ENCODE measurements at places on chromosomes 11 and 22.
A peak's percentile ranks its signal among the peaks of the same experiment; 100 is the strongest.

- DNase-seq: no peak
Measured at GRCh38 chr11:66136752-66137123, 66.7 kb downstream of the PACS1 start.

DNA sequence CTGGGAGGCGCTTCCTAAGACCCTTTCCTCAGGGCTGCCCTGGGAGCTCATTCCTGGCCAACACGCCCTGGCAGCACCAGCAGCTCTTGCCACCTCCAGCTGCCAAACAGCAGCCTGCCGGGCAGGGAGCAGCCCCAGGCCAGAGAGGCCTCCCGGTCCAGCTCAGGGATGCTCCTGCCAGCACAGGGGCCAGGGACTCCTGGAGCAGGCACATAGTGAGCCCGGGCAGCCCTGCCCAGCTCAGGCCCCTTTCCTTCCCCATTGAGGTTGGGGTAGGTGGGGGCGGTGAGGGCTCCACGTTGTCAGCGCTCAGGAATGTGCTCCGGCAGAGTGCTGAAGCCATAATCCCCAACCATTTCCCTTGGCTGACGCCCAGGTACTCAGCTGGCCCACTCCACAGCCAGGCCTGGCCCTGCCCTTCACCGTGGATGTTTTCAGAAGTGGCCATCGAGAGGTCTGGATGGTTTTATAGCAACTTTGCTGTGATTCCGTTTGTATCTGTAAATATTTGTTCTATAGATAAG is 7.6 kb downstream of the SLC39A13 start:
- no peak for DNase-seq

DNA sequence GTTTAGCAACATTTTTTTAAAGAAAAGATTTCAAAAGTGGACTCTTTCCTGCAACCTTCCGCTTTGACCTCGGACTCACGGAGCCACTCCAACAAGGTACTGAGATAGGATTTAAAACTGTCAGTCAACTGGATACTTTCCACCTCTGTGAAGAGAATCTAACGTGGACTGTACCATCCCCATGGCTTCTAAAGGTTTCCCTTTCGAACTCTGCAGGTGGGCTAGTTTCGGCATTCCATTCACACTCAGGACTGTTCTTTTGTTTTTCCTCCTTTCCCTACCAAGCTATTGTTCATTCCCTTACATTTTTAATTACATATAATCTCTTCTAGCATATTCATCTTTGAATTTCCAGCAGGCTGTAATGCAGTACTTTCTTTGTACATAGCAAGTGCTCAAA is 88.5 kb upstream of the AKIP1 start:
- no peak for DNase-seq

- DNase-seq: no peak
Measured at GRCh38 chr11:31711137-31711536, 100.0 kb downstream of the PAX6 start.

GRCh38 chr22:40396882-40397281 is 26.5 kb downstream of the SGSM3 start:
- no peak for DNase-seq

DNA sequence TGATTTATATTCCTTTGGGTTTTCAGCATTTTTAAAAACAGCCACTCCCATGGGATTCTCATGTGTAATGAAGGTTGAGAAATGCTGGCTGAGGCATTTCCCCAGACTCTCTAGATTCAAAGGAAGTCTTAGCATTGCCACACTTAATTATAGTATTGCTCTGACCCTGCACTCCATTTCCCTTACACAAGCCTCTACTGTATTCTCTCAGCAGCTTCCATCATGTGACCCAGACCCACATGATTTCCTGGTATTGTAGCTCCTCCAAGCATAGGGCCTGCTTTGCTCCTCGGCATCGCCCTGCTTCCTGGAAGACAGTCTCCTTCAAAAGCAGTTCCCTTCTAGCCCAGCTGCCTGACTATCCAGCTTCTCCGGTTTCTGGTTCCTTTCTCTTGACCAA is 261.5 kb downstream of the LARGE1 start:
- no peak for DNase-seq

DNA sequence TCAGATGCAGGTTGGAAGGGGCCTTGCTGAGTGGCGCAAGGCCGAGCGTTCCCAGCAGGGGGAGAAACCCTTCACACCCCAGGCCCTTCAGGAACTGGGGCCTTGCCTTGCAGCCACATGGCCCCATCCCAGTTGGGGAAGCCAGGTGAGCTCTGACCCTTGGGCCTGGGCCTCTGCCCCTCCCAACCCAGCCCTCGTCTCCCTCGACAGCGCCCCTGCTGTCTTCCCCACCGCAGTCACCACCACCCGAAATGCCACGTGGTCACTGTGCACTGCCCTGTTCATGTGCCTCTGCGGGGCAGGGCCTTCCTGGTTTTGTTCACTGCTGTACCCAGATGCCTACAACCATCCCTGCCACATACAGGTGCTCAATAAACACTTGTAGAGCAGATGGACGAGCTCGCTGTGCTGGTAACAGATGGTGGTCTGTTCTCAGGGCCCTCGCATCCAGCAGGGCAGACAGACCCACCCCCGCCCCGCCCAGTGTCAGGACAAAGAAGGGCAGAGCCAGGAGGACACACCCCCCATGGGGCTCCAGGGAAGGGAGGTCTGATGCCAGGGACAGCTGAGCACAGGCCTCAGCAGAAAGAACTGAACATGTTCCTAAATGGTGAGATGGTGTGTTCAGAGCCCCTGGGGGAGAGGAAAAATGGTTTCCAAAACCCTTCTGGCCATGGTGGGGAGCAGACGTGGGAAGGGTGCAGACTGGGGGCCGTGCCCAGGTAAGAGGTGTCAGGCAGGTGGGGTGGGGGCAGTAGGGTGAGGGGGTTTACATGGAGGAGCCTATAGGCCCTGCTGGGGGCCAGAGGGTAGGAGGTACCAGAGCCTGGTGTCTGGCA is 3.7 kb downstream of the POLR2L start:
- DNase-seq: no peak

DNA sequence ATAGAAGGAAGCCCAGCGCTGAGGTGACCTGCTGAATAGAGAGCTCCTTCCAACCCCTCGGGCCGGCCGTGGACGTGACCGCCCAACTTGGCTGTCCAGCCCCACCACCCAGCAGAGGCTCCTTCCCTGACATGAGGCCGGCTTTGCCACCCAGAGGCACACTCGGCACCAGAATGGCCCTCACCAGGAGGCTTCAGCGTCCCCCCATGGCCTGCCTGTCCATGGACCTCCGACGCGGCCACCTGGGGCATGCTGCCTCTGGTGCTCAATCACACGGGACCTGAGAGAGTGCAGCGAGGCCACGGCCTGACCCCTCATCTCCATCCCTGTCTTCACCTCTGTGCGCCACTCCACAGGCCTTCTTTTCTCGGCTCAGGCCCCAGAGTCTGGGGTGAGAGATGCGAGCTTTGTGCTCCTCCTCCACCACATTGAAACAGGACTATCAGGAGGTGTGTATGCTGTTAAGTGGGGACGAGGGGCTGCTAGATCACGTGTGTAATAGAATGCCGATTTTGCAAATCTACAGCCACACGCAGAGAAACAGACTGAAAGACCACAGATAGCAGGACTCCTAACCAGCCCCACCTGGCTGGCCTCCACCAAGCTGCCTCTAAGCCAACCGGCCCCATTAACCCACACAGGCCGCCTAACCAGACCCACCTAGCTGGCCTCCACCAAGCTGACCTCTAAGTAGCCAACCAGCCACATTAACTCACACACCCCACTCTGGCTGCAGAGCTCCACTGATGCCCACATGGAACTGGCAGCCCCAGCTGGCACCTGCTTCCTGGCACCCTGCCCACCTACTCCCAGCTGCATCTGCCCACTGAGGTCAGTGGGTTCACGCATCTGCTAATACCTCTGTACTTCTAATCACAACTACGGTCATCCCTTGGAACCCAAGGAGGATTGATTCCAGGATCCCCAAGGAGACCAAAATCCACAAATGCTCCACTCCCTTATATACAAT is 20.7 kb downstream of the LINC01488 start:
- DNase-seq: no peak

- DNase-seq: no peak
Measured at GRCh38 chr11:94972700-94973098, 657 bp downstream of the CWC15 start.

- no peak for DNase-seq
Measured at GRCh38 chr11:22976146-22976545, 115.9 kb upstream of the CCDC179 start.

DNA sequence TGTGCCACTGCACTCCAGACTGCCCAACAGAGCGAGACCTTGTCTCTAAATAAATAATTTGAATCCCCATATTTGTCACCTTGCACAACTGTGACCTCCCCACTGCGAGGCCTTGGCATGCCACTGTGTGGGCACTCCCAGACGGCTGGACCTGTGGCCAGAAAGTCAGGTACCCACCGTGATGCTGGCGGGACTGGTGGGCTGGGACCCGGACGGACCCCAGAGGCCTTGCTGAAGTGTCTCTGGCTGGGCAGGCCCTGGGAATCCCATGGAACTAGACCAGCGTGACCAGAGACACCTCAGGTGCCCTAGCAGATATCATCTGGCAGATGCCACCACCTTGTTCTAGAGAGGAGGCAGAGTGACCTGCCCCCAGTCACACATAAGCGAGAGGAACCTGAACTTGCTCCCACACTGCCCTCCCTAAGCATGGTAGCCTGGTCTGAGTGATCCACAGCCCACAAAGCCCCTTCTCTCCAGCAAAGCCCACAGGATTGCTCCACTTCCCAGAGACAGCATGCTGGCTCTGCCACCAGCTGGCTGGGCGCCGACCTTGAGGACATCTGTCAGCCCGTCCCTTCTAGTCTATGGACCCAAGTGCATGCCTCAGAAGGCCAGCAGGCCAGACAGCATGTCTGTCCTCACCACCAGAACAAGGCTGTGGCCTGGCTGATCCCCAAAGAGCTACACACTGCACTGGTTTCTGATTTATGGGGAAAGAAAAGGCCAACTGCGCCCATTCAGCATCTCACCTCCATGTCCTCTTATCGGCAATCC is 9.5 kb downstream of the MACROD1 start:
- no peak for DNase-seq

DNA sequence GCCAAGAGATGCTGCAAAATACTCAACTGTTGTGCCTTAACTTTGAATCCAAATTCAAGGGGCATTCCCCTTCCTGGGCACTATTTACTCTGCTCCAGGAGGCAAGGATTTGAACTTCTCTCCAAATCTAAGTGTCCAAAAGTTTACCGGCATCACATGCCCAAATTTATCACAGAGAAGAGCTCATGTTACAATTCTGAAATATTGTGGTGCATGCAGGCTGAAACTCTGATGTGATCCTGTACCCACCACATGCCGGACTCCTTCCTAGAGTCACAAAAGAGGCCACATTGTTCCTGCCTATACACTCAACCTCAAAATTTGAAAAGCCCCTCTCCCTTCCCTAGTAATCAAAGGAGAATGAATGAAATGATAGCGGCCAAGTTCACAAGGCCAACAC is 1.3 kb downstream of the TRAF6 start:
- no peak for DNase-seq

DNA sequence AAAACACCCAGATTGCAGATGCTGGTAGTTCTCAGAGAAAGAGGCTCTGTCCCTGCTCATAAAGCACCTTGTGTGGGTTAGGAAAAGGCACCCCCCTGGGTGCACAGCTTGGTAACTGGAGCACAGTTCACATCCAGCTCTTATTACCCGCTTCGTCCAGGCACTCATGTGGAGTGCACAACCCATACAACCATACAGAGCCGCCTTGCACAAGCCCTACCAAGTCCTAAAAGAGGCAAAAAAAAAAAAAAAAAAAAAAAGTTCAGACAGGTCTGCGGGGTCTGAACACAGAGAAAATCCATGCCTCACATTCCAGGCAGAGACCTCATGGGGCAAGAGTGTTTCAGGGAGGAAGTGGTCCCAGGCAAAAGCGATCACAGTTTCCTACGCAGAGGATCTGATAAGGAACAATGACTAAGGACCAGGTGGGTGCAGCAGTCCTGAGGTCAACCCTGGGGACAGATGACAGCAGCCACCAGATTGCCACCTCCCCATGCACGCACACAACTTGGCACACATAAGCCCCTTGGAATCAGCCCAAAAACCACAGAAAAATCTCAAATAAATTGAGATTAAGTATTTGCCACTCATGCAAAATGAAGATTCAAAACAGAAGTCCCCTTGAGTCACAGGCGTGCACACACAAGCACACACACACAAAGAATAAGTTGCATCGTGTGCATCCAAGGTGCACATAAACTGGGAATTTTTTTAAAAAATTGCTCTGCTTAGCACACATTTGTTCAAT is 12.3 kb downstream of the MB start:
- no peak for DNase-seq

GRCh38 chr11:63574856-63575602 is 11.8 kb upstream of the PLAAT2 start:
- no peak for DNase-seq

DNA sequence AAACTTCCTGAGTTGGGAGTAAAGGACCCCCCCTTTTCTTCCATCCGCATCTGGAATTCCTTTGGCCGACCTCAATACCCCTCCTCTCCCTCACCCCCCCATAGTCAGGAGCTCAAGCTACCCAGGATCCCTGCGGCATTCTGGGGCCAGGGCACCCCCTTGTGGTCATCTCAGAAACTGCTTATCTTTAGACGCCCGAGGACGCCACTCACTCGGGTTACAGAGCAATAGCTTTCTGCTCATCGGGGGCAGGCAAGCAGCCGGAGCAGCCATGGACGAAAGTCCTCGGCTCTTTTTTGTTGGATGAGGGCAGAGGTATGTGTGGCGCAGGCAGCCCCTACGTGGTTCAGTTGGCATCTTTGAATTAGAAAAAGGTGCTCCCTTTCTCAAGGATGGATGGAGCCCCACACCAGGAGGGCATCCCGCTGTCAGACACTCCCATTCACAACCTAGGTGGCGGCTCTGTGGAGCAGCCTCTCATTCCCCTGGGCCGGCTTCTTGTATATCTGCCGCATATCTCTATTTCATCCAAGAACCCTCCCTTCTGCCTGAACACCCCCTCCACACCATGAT is 2.3 kb downstream of the C1QTNF5 start:
- DNase-seq: peak; percentile 69

GRCh38 chr11:9953994-9954626 is 290.2 kb downstream of the SWAP70 start:
- no peak for DNase-seq

DNA sequence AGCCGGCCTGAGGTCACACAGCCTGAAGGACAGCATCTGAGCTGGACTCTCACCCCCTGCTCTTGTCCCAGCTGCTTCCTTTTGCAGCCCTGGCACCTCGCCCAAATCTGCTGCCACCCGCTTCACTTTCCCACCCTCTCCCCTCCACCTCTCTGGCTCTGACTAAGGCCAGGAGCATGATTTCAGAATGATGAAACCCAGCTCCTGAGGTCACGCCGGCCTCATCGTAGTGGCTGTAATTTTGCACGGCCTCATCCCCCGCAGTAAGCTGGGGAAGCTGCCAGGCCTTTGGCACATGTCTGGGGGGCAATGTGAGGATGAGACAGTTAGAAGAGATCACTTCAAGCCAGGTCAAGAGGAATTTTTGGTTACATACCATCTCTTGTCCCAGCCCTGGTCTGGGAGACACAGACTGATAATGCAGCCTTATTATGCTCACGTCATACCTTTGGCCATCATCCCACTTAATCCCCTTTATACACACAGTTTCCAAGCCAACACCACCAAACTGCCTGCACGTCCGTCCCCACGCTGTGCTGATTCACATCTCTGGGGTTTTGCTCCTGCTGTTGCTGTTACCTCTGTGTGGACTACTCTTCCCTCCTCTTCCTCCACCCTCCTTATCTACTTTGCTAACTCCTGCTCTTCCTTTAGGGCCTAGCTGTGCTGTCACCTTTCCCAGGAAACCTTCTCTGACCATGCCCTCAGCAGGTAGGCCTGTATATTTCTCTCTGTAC is 58.1 kb downstream of the CHRDL2 start:
- DNase-seq: no peak

- no peak for DNase-seq
Measured at GRCh38 chr11:33323421-33323820, 66.2 kb downstream of the HIPK3 start.

GRCh38 chr22:30182350-30182745 is 64.2 kb downstream of the LIF start:
- DNase-seq: no peak
